Kasumi-1 (cell line): ENCODE measurements at places on chromosomes 3 and 15.
A peak's percentile ranks its signal among the peaks of the same experiment; 100 is the strongest.

GRCh38 chr3:13213911-13214846 is 140.9 kb upstream of the IQSEC1 start:
- no peak for DNase-seq

GRCh38 chr3:136839556-136839931 is 20.6 kb downstream of the SLC35G2 start:
- DNase-seq: no peak

DNA sequence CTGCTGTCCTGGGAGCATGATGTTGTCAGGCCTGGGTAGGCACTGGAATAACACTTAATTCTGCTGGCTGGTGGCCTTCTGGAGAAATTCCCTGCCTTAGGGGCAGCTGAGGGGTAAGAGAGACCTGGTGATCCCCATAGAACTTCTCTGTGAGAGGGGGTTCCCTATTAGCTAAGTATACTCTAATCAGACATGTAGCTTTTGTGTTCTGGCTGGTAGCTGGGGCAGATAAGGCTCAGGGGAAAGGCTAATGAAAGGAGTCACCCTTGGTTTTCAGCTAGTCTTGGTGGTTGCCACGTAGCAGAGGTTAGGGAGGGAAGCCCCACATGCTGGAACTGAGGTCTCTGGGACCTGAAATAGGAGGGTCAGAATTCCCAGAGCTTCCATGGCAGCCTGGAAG is 952 bp upstream of the HDDC3 start:
- no peak for DNase-seq

GRCh38 chr3:23221136-23221535 is 18.0 kb downstream of the UBE2E2 start:
- peak; percentile 63 for DNase-seq

DNA sequence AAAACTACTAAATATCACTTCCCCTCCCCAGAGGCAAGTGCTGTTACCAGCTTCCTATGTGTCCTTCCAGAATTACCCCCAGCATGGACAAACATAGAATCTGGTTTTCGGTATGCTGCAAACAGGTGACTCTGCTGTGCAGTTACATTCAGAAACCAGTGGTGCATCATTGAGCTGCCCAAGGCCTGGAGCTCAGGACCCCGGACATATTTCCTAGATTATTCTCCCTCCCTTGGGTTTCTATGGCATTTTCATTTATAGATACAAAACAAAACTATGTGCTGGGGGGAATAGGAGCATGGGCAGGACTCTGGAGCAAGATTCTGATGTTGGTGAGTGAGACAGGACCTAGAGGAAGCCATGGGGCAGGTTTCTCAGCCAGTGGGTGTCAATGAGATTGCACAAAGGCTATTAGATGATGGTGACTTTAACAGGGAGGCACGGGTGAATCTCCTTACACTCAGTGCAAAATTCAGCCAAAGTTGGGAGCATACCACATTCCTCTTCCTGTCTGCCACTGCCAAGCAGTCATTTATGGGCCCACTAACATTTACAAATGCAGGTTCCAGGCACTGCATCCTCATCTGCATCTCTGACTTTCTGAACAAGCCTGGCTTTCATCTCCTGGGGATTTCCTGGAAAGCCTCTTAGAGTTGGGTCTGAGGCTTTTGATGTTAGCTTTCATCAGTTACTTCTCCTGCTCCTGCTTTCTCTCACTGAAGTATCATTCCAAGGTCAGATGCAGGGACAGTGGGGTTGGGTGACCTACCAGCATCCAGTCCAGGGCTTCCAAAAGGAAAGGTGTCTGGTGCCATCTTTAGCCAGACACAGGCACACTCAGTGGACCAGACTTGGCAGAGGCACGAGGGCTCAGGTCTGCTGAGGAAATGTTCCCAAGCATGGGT is 44.5 kb downstream of the CMTM7 start:
- no peak for DNase-seq

- DNase-seq: peak; percentile 52
Measured at GRCh38 chr3:25783661-25784512, 644 bp upstream of the NGLY1 start.

GRCh38 chr15:68734881-68735280 is 85.8 kb downstream of the ANP32A start:
- no peak for DNase-seq

- no peak for DNase-seq
Measured at GRCh38 chr3:190229632-190230424, 92.4 kb downstream of the CLDN1 start.

- peak; percentile 80 for DNase-seq
Measured at GRCh38 chr15:75508840-75509532, 57.5 kb upstream of the SIN3A start.

DNA sequence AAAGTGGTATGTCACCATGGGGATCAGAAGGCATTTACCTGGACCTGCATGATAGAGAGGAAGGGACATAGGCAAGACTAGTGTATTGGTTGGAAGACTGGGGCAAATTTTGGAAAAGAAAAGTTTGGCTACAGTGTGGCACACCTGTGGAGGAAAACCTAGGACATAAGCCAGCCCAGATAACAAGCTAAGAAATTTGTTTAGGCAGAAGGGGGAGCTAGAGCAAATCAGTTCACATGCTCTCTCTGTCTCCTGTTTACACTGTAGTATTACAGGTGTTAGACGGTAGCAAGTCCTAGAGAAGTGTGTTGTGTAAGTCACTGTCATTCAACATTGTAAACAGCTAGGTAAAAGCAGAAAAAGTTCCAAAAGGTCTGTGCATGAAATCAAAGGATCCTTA is 11.9 kb upstream of the ALDH1A2 start:
- no peak for DNase-seq

- DNase-seq: no peak
Measured at GRCh38 chr15:40595219-40595618, 1.2 kb downstream of the KNL1 start.

- no peak for DNase-seq
Measured at GRCh38 chr15:85099195-85099803, 117.6 kb downstream of the PDE8A start.

GRCh38 chr3:71831599-71831998 is 46.7 kb upstream of the PROK2 start:
- DNase-seq: no peak
